NCI-H526 treated with DMSO at 0.1 percent for 48 hours (cell line): ENCODE measurements at places on chromosomes 3 and 15.

DNA sequence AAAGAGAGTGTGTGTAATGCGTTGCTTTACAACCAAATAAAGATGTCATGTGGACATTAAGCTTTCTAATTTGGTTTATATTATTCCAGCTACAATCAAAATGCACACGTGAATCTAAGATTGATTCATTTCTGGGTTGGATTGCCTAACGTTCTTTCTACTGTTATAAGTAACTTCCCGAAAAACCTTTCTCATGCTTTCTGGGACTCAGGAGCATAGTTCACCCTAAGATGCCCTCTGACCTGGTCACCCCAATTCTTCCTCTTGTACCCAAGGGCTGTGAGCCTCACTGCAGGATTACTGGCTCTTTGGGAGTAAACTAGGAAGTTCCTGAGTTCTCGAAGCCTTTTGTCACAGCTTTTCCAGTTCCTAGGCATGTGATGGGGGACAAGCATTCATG is 12.7 kb upstream of the LMCD1 start:
- no peak for DNase-seq

DNA sequence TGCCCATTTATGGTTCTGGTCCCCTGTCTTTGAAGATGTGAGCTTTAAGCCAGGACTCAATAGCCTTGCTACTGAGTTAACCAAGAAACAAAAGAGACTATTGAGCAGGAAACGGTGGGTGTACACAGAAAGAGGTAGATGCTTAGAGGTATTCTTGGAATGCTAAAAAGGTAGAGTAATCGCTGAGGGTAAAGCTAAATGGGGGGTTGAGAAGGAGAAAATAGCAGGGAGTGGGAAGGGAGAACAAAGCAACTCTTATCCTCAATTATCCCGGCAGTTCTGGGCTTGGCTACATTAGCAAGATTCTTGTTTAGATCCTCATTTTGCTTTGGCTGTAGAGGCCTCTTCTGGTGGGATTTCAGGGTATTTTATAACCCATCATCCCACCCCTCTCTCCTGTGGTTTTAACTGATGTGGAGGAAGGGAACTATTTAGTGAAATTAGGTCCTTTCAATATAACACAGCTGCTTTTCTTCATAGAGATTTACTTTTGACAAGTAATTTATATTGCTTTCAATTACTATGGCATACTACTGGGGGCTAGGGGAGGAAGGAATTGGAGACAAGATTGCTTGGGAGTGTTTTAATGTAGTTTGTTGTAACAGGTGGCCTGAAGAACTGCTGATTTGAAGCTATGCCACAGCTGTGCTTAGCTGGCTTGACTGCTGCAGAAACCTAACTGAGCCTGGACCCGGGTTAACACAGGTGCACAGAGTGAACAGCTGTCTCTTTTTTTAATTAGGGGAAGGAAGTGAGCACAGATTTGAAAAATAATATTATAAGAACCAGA is 234.3 kb upstream of the CCDC54 start:
- DNase-seq = no peak

DNA sequence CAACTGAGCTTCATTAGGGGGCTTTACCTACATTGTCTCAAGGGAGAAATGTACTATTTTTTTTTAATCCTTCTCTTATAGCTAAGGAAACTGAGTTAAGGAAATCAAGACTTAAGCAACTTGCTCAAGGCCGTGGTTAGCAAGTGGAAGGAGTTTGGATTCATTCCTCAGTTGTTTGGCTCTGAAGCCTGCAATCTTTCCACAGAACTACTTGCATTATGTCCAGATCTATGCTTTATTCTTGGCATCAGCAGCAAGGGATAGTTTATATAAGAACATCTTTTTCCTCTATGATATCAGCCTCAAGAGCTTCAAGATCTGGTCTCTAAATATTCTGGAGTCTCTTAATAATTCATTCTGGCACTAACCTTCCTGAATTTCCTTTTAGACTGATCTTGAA is 182.4 kb downstream of the SV2B start:
- no peak for DNase-seq

GRCh38 chr15:58311556-58311955 is 120.2 kb upstream of the LIPC start:
- DNase-seq = no peak

DNA sequence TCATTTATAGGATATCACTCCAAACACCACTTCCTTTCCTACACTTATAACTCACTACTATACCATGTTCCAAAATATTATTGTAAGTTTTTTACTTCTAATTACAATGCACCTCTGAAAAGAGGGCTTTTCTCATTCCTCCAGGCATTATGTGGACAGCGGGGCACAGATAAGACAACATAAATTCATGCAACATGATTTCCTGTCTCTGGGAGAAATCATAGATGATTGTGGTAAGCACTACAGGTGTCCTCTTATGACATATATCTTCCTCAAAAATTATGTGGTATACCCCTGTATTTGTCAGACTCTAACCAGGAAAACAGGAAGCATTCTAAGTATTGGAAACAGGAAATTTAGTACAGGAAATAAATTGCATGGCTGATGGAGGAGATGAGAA is 45.7 kb upstream of the INO80 start:
- no peak for DNase-seq

GRCh38 chr15:91921188-91921842 is 67.8 kb downstream of the SLCO3A1 start:
- no peak for DNase-seq

GRCh38 chr3:124438813-124439212 is 291.4 kb upstream of the UMPS start:
- DNase-seq = no peak

GRCh38 chr3:32450992-32451659 is 51.5 kb downstream of the CMTM6 start:
- no peak for DNase-seq

DNA sequence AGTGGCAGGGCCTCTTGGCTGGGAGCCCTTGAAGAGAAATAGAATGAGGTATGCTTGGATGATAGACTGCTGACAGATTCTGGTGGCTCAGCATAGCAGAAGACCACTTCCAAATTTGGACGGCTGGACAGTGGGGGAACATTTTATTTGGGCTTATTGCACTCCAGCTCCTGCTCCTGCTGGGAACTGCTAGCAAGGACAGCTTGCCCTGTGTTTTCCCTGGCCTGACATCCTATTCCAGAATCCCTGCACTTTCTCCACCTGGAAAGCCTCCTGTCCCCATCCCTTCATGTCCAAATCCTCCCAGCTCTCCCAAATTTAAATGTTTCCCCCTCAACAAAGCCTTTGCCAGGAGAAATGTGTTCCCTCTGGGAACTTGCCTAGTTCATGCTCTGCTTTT is 9.8 kb upstream of the COLQ start:
- DNase-seq = no peak

DNA sequence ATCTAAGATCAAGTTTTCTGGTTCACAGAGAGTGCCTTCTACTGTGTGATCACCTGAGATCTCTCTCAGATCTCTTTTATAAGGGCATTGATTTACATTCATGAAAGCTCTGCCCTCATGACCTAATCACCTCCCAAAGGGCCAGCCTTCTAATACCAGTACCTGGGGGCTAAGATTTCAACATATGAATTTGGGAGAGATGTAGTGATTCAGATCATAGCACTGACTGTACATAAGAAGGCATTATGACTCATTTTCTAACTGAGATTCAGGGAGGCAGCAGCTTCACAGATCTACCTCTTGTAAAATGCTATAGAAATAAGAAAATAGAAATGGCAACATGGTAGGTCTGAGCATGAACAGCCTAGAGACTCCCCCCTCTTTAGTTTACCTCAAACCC is 39.6 kb downstream of the VGLL3 start:
- no peak for DNase-seq

DNA sequence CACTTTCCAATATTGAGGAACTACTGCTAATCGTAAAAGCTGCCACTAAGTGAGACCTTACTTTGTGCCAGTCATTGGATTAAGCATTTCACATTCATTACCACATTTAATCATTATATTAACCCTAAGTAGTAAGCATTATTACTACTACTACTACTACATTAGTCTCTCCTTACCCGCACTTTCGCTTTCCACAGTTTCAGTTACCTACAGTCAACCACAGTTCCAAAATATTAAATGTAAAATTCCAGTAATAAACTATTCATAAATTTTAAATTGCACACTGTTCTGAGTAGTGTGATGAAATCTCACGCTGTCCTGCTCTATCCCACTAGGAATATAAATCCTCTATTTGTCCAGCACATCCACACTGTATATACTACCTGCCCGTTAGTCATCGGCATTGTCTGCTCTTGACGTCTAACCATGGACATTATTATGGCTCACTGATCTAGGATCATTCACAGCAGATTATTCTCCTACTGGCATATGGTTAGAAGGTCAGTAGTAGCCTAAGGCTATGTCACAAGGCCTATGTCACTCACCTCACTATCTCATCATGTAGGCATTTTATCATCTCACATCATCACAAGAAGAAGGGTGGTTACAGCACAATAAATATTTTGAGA is 121.1 kb downstream of the GSK3B start:
- DNase-seq = no peak

DNA sequence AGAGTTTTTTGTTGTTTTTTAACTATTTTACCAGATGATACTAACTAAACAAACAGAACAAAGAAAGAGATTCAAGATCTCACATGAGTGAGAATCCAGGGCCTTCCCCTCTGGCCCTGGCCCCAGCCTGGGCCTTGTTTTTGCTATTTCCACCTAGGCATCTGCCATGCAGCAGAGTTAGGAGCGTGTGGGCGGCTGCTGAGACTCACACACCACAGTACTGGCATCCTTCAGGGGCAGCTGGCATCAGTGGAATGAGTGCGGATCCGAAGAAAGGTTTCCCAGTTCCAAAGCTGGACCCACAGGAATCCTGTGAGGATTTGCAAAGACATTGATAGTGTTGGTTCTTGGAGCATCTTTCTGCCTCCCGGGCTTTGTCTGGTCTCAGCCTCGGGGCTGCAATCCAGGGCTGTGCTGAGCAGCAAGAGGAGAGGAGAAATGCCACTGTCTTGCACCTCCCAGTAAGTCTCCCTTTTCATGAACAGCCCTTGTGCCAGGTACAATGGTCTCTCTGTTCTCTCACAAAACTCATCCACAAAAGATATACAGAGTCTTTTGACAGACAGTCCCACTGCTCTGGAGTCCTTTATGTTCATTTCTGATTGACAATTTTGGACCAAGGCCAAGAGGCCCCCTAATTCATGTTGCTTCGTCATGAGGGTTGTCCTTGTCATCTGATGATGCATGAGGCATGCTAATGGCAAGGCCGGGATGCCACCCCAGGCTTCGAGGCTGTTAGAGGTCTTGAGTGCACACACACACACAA is 46.6 kb downstream of the APH1B start:
- no peak for DNase-seq

- no peak for DNase-seq
Measured at GRCh38 chr3:46206282-46207015, 1.7 kb downstream of the CCR1 start.

GRCh38 chr3:37922721-37923568 is 61.3 kb downstream of the CTDSPL start:
- DNase-seq = no peak

- no peak for DNase-seq
Measured at GRCh38 chr15:26555898-26556297, 217.0 kb downstream of the GABRB3 start.

- no peak for DNase-seq
Measured at GRCh38 chr3:33187368-33187634, 31.3 kb downstream of the SUSD5 start.

GRCh38 chr3:29363110-29363509 is 82.2 kb downstream of the RBMS3 start:
- DNase-seq = no peak

GRCh38 chr3:134754768-134755559 is 40.1 kb upstream of the EPHB1 start:
- no peak for DNase-seq

- DNase-seq = no peak
Measured at GRCh38 chr3:194483850-194484249, 3.0 kb downstream of the ATP13A3 start.

DNA sequence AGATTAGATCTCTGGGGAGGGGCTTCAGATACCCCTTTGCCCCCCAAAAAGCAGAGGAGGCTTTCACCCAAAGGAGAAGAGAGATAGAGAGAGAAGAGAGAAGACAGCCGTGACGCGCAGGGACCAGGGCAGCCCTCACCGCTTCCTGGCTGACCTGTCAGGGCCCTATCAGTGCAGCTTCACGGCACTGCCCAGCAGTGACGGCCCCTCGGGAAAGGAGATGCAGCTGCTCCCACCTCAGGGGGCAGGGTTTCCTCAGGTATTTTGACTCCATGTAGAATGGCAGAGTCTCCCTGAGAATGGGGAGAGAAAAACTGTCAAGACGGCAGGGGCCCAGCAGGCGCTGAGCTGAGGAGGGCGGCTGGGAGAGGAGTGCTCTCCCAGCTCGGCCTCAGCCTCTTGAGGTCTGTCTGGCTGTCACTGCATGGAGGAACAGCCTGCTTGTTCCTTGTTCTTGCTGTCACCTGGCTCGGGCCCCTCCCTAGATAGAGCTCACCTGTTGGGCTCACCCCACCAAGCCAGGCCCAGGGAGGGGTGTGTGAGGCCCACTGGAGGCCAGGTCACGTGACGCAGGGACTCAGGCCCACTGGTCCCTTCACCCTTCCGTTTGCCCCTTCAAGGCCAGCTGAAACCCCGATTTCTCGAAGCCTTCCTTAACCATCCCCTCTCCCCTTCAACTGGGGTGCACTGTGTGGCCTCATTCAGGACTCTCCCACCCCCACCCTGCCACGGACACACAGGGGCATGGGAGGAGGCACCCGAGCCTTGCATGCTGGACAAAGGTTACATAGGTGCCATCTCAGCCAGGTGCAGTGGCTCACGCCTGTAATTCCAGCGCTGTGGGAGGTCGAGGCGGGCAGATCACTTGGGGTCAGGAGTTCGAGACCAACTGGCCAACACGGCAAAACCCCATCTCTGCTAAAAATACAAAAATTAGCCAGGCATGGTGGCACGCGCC is 28.2 kb downstream of the LOXL1 start:
- DNase-seq = no peak

GRCh38 chr3:98026425-98027084 is 8.6 kb downstream of the GABRR3 start:
- DNase-seq = no peak

DNA sequence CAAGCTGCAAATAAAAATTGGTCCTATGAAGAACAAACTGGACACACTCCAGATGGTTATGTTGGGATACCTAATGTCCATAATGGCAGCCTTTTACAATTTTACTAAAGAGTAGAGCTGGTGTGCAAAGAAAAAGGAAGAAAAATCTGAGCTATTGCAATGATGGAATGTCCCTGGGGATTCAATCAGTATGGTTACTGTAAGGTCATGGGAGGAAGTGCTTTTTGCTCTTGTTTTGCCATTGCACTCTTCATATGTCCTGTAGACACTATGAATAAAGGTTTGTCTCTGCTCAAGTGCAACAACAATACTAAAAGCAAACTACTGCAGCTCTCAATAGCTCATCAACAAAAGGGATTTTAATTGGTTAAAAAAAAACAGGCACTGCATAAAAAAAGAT is 5.4 kb downstream of the PFN2 start:
- DNase-seq = no peak
